ENCODE measurements at places on chromosomes 3 and 15.

- DNase-seq = no peak
Observed at GRCh38 chr3:88019024-88019423, 39.8 kb downstream of the CGGBP1 start.

GRCh38 chr3:148727231-148727630, 29.5 kb downstream of the AGTR1 start:
- DNase-seq = peak; percentile 0

- no peak for DNase-seq
Observed at GRCh38 chr15:75861750-75862402, 18.6 kb downstream of the UBE2Q2 start.

GRCh38 chr3:172449466-172450149, 1.4 kb upstream of the GHSR start:
- no peak for DNase-seq

DNA sequence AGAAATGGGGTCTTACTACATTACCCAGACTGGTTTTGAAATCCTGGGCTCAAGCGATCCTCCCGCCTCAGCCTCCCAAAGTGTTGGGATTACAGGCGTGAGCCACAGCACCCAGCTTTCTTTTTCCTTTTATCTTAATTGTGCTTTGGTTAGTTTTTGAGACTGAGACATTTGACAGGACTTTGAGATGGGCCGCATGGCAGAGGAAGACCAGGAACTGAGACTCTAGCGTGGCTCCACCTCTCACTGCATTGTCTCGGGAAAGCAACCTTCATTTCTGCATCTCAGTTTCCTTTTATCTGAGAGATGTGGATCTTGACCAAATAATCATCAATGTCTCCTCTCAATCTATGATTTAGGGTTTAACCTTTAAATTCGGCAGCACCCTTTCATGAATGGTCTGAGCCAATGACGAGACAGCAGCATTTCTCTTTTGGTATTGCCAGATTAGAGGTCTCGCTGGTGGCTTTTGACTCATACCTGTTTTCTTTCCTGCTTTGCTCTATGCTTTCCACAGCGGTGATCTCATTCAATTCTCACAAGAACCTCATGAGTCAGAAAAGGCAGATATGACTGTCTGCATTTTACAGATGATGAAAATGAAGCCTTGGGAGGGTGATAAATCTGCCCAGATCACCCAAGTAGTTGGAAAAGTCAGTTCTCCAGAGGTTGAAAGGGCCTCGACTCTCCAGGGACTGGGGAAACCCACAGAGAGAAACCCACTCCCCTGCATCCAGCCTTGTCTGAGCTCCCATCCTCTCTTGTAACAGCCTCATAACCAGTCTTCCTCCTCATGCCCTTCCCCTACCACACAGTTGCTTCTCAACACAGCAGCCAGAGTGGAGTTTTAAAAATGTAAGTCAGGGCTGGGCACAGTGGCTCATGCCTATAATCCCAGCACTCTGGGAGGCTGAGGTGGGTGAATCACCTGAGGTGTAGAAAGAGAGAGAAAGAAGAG, 84.8 kb upstream of the FOXB1 start:
- no peak for DNase-seq

- DNase-seq = no peak
Observed at GRCh38 chr3:99859825-99860224, 42.2 kb downstream of the CMSS1 start.

DNA sequence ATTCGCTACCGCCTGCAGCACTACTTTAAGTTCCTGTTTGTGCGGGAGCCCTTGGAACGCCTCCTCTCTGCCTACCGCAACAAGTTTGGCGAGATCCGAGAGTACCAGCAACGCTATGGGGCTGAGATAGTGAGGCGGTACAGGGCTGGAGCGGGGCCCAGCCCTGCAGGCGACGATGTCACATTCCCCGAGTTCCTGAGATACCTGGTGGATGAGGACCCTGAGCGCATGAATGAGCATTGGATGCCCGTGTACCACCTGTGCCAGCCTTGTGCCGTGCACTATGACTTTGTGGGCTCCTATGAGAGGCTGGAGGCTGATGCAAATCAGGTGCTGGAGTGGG, 995 bp downstream of the CHST14 start:
- no peak for DNase-seq

- DNase-seq = no peak
Observed at GRCh38 chr15:38002883-38003477, 68.5 kb downstream of the TMCO5A start.

DNA sequence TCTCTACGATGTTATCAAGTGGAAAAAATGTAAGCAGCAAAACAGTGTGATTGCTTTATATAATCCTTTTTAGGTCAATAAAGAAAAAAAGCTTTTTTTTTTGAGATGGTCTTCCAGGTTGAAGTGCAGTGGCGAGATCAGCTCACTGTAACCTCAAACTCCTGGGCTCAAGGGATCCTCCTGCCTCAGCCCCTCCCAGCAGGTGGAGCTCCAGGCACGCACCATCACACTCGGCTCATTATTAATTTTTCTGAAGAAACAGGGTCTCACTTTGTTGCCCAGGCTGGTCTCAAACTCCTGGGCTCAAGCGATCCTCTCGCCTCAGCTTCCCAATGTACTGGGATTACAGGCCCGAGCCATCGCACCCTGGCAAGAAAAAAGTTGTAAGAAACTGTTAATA, 17.3 kb downstream of the RNF168 start:
- DNase-seq = no peak

GRCh38 chr15:94042180-94042928, 189.0 kb upstream of the MCTP2 start:
- no peak for DNase-seq

- no peak for DNase-seq
Observed at GRCh38 chr15:55008421-55008820, 188.3 kb downstream of the RSL24D1 start.

DNA sequence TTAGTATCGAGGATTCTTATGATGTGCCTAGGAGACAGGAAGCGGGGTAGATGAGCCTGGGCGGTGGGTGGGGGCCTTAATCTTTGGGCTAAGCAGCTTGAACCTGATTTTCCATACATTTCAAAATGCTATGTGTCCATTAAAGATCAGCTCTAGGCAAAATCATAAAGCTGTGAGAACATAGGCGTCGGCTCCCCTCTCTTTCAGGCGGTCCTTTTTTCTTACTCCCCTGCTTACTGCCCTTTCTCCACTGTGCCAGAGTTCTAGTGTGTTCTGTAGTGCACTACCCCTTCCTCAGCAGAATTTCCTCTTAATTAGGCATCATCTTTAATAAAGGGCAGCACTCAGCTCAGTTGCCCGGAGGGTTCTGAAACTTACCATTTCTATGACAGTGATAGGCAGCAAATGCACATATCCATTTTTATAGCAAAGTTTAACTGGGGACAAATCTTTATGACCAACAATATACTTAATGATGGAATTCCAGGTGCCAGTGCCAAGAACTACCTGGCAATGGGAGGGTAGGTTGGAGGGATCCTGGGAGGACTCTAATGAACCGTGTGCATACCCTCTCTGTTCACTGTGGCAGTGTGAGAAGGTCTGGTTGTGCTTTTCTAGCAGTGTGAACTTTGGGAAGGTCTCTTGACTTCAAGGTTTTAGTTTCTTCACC, 404.5 kb upstream of the TPM1 start:
- no peak for DNase-seq

DNA sequence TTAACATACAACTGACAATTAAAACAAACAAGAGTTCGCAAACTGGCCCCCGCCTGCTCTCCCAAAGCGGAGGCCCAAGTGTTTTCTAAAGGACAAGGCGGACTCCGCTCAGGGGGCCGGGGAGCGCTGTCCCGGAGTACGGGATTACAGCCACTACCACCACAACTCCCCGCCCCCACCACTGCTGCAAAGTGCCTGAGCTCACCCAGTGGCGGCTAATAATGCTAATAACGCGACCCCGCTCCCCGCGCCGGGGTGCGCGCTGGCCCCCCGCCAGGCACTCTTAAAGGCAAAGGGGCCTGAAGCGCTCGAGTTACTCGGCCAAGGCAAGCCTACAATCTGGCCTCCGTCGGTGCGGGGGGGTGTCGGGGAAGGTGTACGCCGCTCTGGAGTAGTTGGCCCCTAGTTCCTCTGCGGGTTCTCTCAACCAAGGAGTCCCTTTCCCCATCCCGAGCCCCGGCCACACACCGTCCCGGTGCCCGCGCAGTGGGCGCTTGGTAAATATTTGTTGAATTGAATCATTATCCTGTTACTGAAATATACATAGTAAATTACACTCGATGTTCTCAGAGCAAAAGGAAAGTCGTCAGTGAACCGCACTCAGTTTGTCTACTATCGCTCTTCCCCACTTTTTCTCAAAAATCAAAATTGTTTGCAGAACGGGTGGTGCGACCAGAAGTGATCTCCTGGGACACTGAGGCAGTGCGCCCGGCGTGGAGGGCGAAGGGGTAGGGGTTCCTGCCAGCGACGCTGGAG, 827 bp downstream of the WNT5A start:
- DNase-seq = no peak

DNA sequence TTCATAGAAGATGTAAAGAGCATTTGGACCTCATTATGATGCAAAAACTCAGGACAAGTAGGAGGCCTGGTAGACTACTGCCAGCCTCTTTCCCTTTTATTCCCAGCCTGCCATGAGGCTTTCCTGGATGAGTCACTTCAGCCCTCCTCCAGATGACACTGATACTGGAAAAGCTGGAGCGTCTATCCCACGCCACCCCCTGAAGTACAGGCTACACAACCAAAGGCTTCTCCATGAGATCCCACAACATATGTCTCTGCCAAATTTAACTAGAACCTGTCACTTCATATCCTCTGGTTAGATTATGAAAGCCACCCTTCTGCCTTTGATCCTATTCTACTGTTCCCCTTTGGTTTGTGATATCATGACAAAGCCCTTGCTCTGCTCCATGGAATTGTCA, 56.1 kb upstream of the CPNE4 start:
- DNase-seq = no peak

DNA sequence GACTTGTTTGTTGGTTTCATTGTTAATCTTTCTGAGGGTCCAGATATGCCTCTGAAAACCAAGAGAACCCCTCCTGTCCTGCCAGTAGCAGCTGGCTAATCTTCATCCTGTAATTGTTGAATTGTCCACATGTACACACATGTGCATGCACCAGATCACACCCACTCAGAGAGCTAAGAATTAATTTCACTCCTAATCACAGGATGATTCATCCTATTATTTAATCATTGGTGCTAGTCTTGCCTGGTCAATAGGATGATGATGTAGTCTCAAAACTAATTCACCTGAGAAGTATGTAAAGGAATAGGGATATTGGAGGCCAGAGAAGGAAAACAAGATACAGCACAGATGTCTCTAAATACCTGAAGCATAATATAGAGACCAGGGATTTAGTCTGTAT, 7.8 kb upstream of the AHSG start:
- DNase-seq = no peak

DNA sequence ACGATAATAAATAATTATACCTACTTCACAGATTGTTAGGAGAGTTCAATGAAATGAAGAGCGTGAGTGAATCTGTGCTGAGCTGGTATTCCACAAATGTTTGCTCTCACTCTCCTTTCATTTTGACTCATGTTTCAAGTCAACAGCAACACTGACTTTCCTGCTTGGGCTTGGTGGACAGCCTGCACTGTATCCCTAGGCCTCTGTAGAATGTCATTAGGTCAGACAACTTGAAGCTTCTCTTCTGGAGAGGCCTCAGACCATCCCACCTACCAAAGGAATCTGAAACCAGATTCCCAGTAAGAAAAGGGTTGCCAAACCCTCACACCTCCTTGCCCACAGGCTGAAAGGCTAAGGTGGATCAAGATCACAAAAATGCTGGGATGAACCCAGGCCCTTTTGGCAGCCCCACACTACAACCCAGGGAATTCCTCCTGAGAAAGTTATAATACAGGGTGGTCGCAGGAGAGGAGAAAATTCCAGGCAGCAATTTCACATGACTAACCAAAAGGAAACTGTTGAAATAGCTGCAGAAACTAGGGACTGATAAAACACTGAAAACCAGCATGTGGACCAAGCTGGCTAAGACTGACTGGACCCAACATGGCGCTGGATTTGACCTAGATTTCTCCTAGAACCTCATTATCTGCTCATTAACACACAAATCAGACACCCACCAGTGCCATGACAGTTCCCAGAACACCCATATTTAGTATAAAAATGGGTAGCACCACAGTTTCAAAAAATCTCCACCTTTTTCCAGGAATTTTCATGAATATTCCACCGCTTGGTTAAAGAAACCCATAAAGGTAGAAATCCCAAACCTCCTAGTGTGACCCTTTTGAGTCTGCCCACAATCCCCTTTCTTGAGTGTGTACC, 57.0 kb upstream of the ZNF148 start:
- no peak for DNase-seq

DNA sequence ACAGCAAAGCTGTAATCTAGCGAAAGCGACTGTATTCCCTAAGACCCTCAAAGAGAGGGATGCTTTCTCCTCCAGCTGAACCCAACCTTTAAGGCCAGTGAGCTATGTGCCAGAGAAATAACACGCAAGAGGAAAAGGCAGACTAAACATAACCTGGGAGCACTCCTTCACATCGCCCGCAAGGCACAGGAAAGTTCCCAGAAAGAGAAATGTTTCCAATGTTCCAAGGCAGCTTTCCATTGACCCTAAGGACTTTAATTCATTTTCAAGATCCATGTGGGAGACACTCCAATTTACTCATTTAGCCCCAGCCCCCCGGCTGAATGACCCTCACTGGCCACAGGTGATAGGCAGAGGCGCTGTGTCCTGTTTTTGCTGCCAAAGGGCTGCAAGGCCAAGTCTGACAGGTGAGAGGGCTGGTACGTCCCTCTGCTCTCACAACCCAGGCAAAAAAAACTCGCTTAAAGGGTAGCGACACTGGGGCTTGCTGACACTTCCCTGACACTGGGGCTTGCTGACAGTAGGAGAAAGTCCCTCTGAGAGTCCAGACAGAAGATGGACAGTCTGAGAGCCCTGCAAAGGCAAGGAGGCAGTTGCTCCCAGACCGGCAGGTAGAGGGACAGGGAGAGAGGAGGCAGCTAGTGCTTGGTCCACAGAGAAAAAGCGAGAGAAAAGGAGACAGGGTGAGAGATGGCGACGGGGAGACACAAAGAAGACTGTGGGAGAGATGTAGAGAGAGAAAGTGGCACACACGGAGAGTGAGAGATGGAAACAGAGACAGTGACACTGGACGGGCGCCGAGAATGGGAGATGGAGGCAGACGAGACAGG, 702 bp downstream of the ARHGEF3 start:
- DNase-seq = no peak

DNA sequence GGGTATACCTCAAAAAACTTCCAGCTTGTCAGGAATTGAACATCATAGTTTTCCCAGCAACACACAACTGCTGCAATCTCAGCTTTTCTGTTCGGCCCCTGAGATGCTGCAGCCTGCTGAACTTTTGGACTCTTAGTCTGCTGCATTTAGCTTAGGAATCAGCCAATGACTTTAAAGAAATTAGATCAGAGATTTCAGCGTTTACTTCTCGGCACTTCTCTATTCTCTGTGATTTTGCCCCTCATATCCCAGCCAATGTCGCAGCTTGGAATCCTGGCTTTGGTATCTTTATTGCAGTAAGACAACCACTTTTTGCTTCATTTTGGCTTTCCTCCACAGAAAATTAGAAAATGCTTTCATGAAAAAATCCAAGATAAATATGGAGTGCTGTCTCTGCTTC, 86.3 kb upstream of the MCTP2 start:
- DNase-seq = no peak

- DNase-seq = no peak
Observed at GRCh38 chr3:153257673-153258351, 95.8 kb downstream of the RAP2B start.

GRCh38 chr3:8765528-8765927, 3.9 kb downstream of the OXTR start:
- no peak for DNase-seq

- DNase-seq = peak; percentile 43
Observed at GRCh38 chr15:34588046-34588674, 4.7 kb upstream of the GOLGA8B start.

All from NCI-H1930 (cell line).